NCI-H187 (cell line): ENCODE measurements at places on chromosomes 1 and 21.

DNA sequence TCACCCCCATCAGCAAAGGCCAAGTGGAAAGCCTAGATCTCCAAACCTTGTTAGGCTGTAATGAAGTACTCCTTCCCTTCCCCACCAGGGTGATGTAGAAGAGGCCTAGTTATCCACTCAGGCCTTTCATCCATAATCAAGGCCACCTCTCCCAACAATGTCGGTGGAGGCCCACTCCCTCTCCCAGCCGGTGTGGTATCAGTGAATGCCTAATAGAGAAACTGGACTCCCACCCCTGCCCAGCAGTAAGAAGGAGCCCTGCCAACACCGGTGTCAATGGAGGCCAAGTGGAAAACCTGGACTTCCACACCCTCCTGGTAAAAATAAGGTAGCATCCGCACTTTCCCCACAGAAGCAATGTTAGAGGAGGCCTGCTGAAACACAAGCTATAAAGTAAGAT is 23.9 kb downstream of the NDUFS5 start:
- no peak for DNase-seq

DNA sequence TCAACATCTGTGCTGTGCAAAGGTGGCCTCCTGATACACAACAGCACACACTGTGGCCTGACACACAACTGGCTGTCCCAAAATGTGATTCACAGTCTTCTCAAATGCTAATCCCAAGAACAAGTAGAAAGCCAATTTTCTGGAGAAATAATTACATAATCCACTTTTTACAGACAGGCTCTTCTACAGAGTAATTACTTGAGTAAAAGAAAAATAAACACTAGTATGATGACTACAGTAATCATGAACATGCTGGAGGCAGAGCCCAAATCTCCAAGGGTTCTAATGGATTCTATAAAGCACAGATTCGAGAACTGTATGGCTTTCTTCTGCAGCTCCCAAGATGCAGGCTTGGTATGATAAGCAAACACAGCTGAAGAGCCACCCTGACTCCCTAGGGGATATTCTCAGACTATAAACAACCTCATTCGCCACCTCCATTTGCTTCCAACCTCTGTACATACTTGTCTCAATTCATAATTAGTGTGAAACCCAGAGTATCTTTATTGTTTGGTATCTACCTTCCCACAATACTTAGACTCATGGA is 81.9 kb downstream of the SIPA1L2 start:
- DNase-seq: peak; percentile 45

DNA sequence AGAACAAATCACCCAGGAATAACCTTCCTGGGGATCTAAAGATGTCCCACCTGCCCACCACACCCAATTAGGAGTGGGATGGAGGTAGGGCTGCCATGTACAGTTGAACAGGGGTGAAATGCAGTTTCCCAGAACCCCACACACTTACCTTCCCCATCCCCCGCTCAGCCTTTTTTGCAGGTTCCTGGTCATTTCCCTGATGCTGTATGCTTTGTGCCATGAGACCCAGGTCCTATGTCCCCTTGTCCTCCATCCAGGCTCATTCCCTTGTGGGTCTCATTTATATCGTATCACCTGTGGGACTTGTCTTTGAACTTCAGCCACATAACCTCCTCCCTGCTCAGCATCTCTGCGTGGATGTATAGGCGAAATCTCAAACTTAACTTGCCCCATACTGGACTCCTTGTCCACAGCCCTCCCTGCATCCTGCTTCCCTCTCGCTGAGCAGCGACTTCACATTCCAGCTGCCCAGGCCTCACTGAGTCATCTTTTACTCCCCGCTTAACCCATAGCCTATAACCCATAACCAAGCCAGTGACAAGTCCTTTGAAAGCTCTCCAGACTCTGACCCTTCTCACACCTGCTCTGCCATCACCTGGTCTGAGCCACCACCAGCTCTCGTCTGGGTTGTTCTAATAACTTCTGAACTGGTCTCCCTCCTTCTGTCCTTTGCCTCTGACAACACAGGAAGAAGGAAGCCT is 4.7 kb downstream of the LDLRAD2 start:
- no peak for DNase-seq

DNA sequence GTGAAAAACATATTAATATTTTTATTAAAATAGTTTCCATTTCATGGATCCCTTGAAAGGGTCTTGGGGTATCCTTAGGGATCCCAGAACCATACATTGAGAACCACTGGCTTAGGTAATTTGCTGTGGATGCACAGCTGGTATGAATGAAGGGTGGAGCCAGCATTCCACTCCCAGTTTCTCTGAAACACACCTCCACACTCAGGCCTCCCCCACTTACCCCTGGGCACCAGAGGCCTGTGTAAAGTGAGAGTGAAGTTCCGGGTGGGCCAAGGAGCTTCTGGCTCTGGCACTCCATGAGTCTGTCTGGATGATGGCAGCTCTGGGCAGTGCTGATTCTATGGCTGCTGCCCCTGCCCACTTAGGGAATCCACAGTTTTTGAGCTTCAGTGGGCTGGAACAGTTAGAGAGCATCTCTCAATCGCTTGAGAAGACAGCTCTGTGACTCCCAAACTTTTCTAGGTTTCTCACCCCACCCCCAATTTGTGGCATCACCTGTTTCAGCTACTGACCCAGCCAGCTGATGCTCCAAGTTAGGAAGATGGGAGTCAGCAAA is 57.8 kb upstream of the CD1D start:
- no peak for DNase-seq

DNA sequence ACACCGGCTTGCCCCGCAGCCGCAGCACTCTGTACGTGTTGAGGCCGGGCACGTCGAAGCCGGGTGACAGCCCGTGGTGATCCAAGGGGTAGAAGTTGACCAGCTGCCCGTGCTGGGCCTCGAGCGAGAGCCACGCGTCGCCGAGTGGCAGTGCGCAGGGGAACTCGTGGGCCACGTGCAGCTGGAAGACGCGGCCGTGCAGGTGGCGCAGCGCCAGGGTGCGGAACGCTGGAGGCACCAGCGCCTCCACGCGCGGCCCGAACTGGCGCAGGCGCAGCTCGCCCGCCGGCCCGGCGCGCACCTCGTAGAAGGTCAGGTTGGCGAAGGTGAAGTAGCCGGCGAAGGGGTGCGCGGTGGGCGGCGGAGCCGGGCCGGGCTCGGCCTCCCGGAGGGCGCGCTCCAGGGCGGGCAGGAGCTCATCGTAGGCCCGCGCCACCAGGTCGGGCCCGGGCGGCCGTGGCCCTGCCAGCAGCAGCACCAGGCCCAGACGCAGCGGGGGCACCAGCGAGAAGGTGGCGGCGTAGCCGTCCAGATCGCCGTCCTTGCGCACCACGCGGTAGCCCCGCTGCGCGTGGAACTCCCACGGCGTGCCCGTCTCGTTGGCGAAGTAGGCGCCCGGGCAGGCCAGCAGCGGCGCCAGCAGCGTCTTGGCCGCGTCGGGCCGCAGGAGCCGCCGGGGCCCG is 19.5 kb downstream of the LACTBL1 start:
- no peak for DNase-seq

DNA sequence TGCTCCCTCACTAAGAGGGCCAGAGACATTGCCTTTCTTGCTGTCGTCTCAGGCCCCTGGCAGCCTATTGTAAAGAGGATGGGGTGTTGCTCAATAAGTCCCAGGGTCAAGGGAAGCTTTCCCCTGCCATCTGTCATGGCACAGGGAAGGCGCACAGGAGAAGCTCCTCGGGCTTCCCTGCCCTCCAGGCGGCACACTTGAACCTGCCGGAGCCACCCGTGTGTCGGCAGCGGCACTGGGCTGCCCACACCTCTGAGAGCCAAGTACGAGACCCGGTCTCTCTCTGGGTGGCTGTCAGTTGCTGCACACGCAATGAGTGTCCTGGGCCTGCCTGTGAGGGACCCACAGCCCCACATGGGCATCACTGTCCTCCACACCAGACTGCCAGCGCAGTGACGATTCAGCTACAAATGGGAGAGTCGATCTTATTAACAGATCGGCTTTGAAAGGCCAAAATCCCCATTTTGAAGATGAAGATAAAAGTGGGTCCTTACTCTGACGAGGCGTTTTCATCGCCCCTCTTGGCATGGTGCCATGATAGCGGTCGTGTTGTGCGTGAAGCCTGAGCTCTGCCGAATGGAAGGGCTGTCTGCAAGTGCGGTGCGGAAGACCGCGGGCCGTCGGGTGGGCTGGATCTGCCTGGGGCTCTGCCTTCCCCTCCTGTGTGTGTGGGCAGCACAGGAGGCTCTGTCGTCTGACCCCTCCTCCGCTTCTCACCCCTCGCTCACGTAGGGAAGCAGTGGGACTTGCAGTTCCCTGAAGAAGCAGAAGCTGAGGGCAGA is 29.2 kb upstream of the PDXK start:
- DNase-seq: no peak

DNA sequence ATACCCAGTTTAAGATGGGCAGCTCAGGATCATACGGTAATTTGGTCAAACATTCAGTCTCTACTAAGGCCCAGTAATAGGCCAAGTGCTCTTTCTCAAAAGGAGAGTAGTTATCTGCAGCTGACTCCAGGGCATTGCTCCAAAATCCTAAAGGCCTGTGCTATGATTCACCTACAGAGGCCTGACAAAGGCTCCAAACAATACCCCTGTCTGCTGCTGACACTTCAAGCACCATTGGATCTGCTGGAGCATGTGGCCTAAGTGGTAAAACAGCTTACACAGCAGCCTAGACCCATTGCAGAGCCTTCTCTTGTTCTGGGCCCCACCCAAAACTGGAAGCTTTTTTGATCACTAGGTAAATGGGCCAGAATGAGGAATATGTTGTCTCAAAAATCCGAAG is 22.8 kb downstream of the SLAMF7 start:
- no peak for DNase-seq

DNA sequence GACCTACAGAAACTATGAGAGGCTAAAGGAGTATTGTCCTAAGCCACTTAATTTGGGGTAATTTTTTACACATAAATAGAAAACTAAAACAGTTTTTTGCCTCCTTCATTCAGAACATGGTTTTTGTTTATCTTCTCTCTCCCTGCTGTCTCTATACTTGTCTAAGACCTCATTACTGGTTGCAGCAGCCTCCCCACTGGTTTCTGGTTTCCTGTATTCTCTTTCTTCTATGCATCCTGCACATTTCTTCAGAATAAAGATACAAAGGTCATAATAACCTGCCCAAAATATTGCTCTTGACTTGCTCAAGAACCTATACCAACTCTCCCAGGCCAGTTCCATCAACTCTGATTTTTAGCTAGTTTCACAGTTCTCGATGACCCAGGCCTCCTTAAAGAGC is 19.8 kb upstream of the BOLA1 start:
- no peak for DNase-seq

DNA sequence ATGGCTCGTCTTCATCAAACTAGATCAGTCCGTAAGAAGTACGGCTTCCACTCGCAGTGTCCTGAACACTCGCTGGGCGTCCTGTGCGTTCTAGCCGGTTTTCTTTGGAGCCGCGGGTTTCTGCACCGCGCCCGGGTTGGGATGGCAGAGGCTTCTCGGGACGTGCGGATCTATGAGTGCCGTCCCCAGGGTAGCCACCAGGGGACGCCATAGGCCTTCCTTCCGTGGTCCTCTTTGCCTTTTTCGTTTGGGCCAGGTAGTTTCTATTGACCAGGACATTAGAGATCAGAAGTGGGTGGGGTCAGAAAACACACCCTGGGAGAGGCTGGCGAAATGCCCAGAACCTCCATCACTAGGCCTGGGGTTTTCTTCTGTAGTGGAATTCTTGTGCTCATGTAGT is 273.8 kb downstream of the FAM72C start:
- DNase-seq: no peak

GRCh38 chr1:46477153-46477929 is 12.3 kb upstream of the DMBX1 start:
- DNase-seq: peak; percentile 12

DNA sequence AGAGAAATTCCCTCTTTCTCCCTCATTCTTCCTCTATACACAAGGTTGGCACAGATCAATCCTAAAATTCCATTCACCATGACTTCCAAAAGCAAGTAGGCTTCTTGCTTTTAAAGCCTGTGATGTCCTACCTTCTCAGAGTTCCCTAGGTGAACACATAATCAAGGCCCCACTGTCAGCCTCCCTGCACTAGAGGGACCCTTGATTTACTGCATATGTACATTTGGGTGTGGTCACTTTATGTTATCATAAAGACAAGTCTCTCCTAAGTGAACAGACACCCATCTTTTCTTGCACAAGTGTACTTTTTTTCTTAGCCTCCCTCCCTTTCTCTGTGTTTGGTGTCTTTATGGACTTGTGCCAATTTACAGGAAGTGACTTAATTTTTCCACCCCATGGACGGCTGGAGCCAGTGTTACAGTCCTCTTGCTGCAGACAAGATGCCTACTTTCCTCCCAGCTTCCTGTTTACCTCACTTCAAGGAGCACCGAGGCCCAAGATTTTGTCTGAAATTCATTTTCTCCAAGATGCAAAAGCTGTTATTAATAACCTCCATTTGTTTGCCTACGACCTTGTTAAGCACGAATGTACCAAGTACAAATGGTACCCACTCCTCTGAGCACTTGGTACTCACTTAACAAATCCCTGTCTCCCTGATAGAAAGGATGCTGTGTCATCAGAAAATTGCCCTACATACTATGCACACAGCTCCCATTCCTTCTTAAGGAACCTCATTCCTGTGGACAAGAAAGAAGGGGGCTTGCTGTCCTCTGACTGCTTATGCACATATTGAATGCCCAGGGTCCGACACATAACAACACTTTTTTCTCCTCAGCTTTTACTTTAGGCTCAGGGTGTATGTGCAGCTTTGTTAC is 82.8 kb upstream of the SLC44A3 start:
- no peak for DNase-seq

- DNase-seq: no peak
These were observed 692.9 kb downstream of the USP25 start for GRCh38 chr21:16422702-16423101.

GRCh38 chr21:32886339-32886738 is 114.8 kb upstream of the PAXBP1 start:
- no peak for DNase-seq

GRCh38 chr1:170685166-170685565 is 21.2 kb downstream of the PRRX1 start:
- DNase-seq: no peak

DNA sequence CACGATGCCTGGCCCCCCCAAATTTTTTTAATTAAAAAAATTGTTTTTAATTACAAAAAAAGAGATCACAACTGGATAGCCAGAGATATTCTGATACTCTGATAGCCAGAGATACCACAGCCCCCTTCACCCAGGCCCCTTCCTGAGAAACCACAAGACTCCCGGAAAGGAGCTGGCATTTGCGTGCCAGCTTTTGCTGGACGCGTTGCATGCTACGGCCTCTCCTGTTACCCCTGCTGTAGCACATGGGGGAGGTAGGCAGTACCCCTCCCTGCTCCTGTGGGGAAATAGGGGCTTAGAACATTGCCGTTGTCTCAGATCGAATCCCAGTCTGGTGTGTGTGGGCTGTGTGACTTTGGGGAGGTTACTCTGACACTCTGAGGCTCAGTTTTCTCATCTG is 22.7 kb downstream of the MFAP2 start:
- no peak for DNase-seq

DNA sequence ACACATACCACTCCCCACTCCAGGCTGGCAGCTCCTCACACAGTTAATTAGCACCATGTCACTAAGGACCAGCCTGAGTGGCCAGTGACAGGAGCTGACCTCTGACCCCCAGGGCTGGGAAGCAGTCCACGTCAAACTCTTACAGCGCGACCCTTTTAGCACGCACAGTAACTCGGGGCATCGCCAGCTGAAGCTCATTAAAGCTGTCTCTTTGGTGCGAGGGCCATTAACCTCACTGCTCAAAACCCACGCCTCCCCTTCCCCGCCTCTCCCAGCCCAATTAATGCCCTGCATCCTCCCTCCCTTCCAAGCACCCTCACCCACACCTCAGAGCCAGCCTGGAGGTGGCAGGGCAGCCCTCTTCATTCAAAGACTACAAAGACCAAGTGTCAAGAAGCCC is 31.7 kb downstream of the DMAP1 start:
- DNase-seq: no peak

- peak; percentile 46 for DNase-seq
These were observed 48.0 kb downstream of the SMYD2 start for GRCh38 chr1:214328770-214329469.
